Renal pelvis (tissue), 12 donors: ENCODE measurements at places on chromosomes 1 and 21.

GRCh38 chr1:76343356-76343755 is 268.8 kb downstream of the ST6GALNAC3 start:
- DNase-seq, result no peak

DNA sequence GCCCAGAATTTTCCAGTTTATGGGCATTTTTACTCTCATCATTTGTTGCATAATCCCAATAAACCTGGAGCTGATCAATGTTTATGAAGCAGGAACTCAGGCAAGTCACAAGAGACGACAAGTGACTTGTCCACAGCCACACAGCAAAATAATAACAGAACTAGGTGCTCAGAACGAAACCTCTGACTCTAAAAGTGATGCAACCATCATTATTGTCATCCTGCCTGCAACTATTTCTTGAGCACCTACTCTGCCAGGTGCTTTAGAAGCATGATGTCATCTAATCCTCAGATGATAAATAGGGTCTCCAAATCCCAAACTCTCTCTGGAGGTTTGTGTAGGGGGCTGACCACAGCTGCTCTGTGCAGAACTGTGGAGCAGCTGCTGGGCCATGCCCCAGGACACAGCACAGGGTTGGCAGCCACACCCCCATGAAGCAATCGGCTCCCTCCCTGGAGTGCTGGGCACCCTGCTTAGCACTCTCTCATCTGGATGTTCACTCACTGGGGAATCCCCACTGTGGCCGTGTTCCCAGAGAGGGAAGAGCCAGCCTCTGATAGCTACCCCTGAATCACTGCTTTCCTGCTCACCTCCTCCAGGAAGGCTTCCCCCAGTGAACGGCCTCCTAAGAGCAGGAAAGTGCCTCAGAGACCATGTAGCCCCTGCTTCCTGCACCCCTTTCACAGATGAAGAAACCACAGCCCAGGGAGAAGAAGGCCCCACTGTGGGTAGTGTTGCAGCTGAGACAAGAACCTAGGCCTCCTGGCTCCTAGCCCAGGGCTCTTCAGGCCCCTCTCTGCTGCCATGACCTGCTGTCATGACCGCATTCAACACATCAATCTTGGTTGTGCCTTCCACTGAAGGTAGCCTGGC is 2.1 kb downstream of the TTC22 start:
- DNase-seq, result no peak

- DNase-seq, result no peak
Measured at GRCh38 chr1:24454673-24455072, 39.1 kb downstream of the NIPAL3 start.

DNA sequence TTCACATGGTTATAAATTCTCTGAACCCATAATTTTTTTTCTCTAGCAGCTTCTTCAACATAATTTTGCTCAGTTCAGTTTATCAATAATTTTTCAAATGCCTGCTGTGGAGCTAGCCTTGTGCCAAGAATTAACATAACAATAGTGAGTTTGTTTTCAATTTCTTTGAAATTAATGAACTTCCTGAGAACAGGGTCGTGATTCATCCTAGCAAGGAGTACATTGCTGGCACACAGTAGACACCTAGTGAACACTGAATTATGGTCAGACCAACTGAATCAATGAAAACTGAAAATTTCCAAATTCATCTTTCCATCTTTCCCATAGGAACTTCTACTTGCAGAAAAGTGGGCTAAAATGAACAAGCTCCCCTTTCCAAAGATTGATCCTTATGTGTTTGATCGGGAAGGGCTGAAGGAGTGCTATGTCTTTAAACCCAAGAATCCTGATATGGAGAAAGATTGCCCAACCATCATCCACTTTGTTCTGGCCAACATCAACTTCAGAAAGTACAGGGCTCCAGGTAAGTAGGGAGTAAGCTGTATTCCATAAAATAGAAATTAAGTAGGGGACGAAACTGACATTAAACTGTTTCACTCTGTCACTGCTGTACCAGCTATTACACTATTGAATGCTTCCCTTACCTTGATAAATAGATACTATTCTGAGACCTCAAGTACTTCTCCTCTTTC is 148.7 kb downstream of the PLA2G4A start:
- no peak for DNase-seq

DNA sequence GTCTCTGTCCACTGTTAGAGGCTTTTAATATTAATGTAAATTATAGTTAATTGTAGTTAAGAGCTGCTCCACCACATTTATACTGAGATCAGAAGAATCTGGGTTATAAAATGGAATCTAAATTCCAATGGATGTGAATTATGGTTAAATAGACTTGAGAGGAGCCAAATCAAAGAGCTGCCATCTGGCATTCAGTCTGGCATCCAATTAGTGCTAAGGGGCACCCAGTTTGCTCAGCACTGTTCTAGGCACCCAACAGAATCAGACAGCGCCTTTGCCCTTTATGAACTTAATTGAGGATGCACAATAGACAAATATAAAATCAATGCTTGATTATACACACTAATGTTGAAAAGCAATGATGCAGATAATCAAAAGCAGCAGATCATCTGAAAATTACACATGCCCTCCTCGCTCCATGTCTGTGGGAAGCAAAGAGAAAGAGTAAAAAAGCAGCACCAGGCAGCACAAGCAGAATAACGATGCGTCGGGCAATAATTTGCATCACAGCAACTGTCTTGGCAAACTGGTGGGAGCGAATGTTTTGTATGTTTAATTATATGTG is 310.1 kb downstream of the BRINP2 start:
- no peak for DNase-seq

DNA sequence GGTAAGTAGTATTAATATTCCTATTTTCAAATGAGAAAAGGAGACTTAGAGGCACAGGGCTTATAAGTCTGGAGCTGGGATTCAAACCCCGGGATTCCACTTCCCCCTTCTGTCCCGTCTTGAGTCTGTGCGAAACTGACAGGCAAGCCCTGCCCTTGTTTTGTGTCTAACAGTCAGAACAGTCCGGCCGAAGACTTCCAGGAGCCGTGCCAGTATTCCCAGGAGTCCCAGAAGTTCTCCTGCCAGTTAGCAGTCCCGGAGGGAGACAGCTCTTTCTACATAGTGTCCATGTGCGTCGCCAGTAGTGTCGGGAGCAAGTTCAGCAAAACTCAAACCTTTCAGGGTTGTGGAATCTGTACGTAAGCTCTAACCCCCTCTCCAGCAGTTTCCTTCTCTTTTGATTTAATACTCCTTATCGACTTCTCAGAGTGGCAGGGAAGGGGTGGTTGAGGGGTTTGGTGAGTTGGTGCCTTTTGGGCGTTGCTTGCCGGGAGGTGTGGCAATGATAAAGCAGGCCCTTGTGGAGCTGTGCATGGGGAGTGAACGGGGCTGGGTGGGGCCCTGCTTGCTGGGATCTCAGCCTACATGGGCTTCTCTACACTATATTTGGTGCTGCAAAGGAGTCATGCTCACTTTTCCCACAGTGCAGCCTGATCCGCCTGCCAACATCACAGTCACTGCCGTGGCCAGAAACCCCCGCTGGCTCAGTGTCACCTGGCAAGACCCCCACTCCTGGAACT is 29.4 kb downstream of the IL6R start:
- DNase-seq, result no peak

DNA sequence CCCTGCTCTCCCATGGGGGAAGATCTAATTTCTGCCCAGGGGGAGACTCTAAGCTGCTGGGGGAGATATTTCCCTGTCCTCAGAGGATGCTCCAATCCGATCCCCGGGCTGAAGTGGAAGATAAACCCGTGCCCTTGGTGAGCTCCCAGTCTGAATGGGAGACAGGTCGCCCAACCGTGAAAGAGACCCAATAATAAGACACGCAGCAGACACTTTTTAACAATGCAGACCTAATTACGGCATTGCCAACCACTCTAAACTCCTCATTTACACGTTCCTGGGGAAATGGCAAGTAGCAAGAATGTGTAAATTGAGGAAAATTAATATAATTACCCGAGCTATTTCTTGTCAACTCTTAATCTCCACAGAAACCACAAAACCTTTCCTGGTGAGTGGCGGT is 48.7 kb upstream of the ACTL8 start:
- DNase-seq, result no peak

- DNase-seq, result no peak
Measured at GRCh38 chr1:232192781-232193450, 437.0 kb downstream of the SIPA1L2 start.

GRCh38 chr1:99062192-99062591 is 57.5 kb upstream of the PLPPR5 start:
- DNase-seq, result no peak

DNA sequence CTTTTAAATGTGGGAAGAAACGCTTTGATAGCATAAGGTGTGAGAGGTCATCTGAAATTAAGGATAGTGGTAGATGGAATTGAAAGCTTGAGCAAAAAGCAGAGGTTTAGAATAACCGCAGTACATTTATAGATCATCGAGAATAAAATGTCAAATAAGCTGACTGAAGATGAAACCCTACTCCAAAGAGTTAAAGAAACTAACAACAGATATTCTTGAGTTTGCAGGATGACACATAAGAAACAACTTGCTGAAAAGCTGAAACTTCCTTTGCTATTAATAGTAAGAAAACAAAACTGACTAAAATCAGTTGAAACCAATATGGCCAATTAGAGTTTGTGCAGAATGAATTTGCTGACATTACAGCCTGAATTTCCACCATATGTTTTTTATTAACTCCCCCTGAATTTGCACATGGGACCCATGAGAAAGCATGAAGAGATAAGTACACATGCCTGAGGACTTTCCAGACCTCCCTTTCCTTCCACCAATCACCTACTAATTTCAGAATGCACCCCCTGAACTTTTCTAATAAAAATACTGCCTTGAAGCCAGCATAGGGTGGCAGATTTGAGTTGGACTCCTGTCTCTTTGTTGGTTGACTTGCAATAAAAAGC is 1.7 kb upstream of the C1orf185 start:
- DNase-seq, result no peak
